ENCODE measurements at places on chromosomes 3 and 15.

- H3K4me3 ChIP-seq, result no peak overlapping the region
- H3K36me3 ChIP-seq, result peaks cover 8% of the 10 kb centered on the region
- H3K27me3 ChIP-seq, result no peaks in the 10 kb centered on the region
- H3K27ac ChIP-seq, result no peak overlapping the region
- no peak for DNase-seq
Measured at GRCh38 chr15:91919014-91919534, 65.6 kb downstream of the SLCO3A1 start.

GRCh38 chr3:115652738-115653137, 29.4 kb downstream of the GAP43 start:
- H3K4me3 ChIP-seq, result no peak overlapping the region
- no peaks in the 10 kb centered on the region for H3K36me3 ChIP-seq
- no peak overlapping the region for H3K27ac ChIP-seq
- peaks cover 19% of the 10 kb centered on the region for H3K4me1 ChIP-seq
- no peak for DNase-seq
- peaks cover 19% of the 10 kb centered on the region for H3K27me3 ChIP-seq

DNA sequence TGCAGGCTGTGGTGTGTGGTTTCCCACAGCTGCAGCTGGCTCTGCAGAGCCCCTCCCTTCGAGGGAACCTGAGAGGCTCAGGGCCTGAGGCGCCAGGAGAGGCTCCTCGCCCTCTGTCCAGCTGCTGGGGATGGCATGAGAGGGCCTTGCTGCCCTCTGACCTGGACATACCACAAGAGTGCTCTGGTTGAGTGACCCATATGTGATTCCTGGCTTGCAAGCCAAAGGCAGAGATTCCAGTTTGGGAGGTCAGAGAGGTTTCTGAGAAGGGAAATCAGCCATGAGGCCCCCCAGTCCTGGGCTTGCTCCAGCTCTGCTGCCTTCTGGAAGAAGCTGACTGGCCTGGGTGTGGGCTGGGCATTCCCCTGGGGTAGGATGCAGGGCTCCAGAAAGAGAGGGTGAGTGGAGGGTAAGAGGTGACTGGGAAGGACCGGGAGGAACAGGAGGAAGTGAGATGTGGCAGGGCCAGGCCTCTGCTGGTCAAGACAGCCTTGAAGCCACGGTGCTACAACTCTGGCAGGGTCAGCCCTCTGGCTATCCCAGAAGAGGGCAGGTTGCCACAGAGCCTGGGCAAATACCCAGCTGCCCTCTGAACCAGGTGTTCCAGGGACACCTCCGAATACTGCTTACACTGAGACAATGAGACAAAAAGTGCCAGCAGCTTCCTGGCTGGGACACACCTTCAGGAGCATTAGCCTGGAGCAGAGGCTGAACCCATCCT, 16.0 kb upstream of the SRP14 start:
- peak; percentile 68 for DNase-seq
- peak overlapping the region; percentile 74 for H3K27ac ChIP-seq
- peaks cover 70% of the 10 kb centered on the region for H3K4me1 ChIP-seq
- no peak overlapping the region for H3K4me3 ChIP-seq
- peaks cover 2% of the 10 kb centered on the region for H3K36me3 ChIP-seq
- no peaks in the 10 kb centered on the region for H3K27me3 ChIP-seq

DNA sequence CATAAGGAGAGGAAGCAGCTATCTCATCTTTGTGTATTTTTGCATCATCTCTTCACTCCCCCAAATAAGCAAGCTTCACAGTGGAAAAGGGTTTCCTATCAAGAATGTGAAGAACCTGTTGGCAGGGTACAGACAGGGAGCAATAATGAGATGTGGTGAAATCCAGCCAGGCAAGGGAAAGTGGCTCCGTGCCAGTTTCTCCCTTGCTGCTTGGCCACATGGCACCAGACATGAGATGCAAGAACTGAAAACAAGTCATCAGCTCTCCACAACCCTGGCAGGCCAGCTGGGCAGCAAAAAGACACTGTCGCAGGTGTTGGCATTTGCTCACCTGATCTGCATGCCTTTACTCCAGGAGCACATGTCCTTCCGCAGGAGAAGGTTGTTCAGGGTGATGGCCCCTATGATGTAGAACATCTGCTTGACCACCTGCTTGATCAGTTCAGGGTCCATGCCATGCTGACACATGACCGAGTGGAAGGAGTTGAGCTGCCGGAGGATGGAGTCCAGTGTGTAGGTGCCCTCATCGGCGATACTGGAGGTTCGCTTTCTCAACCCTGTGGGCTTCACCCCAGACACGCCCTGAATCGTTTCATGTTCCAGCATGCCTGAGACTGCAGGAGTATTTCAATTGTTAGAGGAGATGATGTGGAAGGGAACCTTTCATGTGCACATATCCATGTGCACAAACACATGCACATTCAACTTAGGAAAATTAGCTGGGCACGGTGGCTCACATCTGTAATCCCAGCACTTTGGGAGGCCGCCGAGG, 23.3 kb upstream of the MYO5C start:
- no peaks in the 10 kb centered on the region for H3K4me1 ChIP-seq
- H3K36me3 ChIP-seq, result peaks cover 30% of the 10 kb centered on the region
- no peaks in the 10 kb centered on the region for H3K27me3 ChIP-seq
- no peak overlapping the region for H3K27ac ChIP-seq
- no peak overlapping the region for H3K4me3 ChIP-seq
- no peak for DNase-seq

- H3K36me3 ChIP-seq, result no peaks in the 10 kb centered on the region
- H3K27me3 ChIP-seq, result peaks cover 2% of the 10 kb centered on the region
- no peaks in the 10 kb centered on the region for H3K4me1 ChIP-seq
- no peak overlapping the region for H3K27ac ChIP-seq
- H3K4me3 ChIP-seq, result no peak overlapping the region
- no peak for DNase-seq
Measured at GRCh38 chr3:40725031-40725430, 200.3 kb downstream of the ZNF621 start.

- H3K36me3 ChIP-seq, result no peaks in the 10 kb centered on the region
- no peak overlapping the region for H3K27ac ChIP-seq
- no peak for DNase-seq
- no peaks in the 10 kb centered on the region for H3K27me3 ChIP-seq
Measured at GRCh38 chr3:106673926-106674569, 703.2 kb upstream of the CCDC54 start.

GRCh38 chr3:140913728-140914127, 27.9 kb upstream of the SLC25A36 start:
- no peak overlapping the region for H3K27ac ChIP-seq
- no peak overlapping the region for H3K4me3 ChIP-seq
- no peak for DNase-seq
- H3K27me3 ChIP-seq, result peaks cover 8% of the 10 kb centered on the region
- no peaks in the 10 kb centered on the region for H3K4me1 ChIP-seq
- no peaks in the 10 kb centered on the region for H3K36me3 ChIP-seq

DNA sequence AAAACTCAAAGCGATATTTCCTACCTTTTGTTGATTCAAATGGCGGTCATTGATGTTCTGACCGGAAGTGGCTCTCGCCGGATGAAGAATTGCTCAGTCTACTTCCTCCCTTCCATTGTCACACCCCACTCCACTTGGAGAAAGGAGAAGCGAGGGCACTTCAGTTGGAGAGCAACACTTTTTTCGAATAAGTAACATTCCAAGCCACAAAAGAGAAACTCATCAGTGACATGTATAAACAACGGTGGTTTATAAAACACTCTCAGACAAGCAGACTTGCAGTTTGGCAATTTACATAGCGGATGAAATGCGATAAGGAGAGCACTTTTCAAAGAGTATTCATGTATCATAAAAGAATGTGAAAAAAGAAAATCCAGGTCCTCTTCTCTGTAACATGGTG, 919.1 kb downstream of the MCTP2 start:
- H3K27ac ChIP-seq, result no peak overlapping the region
- no peaks in the 10 kb centered on the region for H3K27me3 ChIP-seq
- no peak overlapping the region for H3K4me3 ChIP-seq
- H3K36me3 ChIP-seq, result no peaks in the 10 kb centered on the region

DNA sequence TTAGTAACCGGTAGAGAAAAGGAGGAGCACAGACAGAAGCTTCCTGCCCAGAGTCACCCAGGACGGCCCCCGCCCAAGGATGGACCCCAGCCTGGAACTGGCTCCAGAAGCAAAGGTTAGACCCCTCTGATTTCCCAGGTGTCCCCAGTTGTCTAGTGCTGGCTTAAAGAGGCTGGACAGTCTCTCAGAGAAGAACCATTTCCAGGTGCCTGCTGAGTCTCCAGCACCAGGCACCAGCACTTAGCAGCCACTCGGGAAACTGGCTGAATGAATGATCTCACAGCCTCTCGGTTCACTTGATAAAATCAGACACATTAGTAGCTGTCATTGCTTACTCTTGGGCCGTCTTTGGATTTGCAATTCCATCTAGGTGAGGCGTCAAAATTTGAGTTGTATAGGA, 139.7 kb upstream of the HES1 start:
- no peaks in the 10 kb centered on the region for H3K36me3 ChIP-seq
- peaks cover 10% of the 10 kb centered on the region for H3K27me3 ChIP-seq
- H3K4me1 ChIP-seq, result no peaks in the 10 kb centered on the region
- DNase-seq, result no peak

DNA sequence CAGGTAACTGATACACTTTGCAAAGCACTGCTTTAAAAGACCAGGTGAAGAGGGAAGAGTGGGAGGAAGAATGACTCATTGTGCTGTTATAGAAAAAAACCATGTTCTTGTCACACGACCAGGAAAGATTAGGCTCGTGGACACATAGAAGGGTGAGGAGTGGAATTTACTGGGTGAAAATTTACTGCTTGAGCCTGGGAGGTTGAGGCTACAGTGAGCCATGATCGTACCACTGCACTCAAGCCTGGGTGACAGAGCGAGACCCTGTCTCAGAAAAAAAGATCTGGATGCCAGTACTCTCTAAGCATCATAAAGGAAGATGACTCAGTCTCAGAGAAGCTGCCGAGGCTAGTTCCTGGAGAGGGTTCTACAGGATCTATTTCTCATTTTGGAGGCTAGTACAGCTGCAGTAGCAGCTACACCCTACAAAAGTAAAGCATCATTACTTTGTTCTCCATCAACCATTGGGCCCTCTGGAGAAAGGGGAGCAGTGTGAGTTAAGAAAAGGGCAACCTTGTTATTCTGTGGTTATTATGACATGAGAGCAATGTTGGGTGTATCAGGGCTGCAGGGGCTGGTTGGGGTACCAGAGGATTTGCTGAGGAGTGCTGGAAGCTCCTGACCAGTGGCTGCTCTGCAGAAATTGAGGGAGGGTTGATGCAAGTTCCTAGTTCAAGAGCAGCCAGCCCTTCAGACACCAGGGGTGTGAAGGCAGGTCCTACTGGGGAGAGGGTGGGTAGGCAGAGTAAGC, 75.4 kb downstream of the CMTM8 start:
- peak overlapping the region; percentile 62 for H3K4me3 ChIP-seq
- H3K27me3 ChIP-seq, result no peaks in the 10 kb centered on the region
- no peaks in the 10 kb centered on the region for H3K36me3 ChIP-seq
- peak overlapping the region; percentile 70 for H3K27ac ChIP-seq

GRCh38 chr15:69522361-69522760, 69.7 kb downstream of the RPLP1 start:
- peaks cover 3% of the 10 kb centered on the region for H3K27me3 ChIP-seq
- H3K4me3 ChIP-seq, result no peak overlapping the region
- no peaks in the 10 kb centered on the region for H3K36me3 ChIP-seq
- no peak overlapping the region for H3K27ac ChIP-seq
- H3K4me1 ChIP-seq, result peaks cover 4% of the 10 kb centered on the region
- no peak for DNase-seq

GRCh38 chr3:52681596-52681995, 4.1 kb downstream of the PBRM1 start:
- H3K27ac ChIP-seq, result peak overlapping the region; percentile 95
- H3K27me3 ChIP-seq, result no peaks in the 10 kb centered on the region
- peaks cover 55% of the 10 kb centered on the region for H3K36me3 ChIP-seq
- peak overlapping the region; percentile 22 for H3K4me3 ChIP-seq

DNA sequence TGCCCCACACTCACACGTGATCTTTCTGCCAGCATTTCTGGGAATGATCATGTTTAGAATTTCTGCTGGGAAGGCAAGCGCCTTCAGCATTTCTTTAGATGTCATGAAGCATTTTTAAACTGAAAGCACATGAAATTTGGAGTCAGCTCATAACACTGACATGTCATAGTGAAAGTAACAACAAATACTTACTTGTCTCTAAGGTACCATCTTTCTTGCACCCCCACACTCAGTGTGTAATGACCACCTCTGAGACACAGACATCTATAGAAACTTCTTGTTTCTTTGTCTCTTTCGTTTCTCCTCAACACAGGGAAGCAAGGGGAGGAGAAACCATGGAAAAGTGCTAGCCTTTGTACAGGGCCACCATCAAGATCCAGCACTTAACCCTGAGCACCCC, 171.7 kb downstream of the RORA start:
- no peaks in the 10 kb centered on the region for H3K36me3 ChIP-seq
- H3K27ac ChIP-seq, result no peak overlapping the region
- no peak overlapping the region for H3K4me3 ChIP-seq
- peaks cover 4% of the 10 kb centered on the region for H3K27me3 ChIP-seq
- peak; percentile 10 for DNase-seq

GRCh38 chr15:25643120-25643519, 204.3 kb upstream of the UBE3A start:
- H3K36me3 ChIP-seq, result no peaks in the 10 kb centered on the region
- no peak for DNase-seq
- H3K4me1 ChIP-seq, result no peaks in the 10 kb centered on the region

DNA sequence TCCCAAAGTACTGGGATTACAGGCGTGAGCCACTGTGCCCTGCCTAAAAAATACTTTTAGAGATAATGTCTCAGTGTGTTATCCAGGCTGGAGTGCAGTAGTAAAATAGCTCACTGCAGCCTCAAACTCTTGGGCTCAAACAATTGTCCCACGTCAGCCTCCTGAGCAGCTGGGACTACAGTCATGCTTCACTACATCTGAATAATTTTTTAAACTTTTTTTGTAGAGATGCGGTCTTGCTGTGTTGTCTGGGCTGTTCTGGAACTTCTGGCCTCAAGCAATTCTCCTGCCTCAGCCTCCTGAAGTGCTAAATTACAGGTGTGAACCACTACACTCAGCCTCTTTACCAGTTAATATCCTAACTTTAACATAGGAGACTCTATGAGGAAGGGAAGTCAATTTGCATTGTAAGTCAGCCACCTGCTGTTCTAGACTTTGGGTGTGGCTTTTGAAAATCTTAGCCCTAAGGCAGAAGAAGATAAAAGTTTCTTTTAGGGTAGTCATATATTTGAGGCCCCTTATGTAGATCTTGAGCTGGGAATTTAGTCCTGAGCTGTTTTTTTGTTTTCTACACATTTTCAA, 78.2 kb upstream of the RASGRP1 start:
- H3K27me3 ChIP-seq, result no peaks in the 10 kb centered on the region
- H3K27ac ChIP-seq, result no peak overlapping the region
- no peak overlapping the region for H3K4me3 ChIP-seq
- H3K4me1 ChIP-seq, result peaks cover 52% of the 10 kb centered on the region
